ENCODE measurements at places on chromosomes 11 and 22.
A peak's percentile ranks its signal among the peaks of the same experiment; 100 is the strongest.

DNA sequence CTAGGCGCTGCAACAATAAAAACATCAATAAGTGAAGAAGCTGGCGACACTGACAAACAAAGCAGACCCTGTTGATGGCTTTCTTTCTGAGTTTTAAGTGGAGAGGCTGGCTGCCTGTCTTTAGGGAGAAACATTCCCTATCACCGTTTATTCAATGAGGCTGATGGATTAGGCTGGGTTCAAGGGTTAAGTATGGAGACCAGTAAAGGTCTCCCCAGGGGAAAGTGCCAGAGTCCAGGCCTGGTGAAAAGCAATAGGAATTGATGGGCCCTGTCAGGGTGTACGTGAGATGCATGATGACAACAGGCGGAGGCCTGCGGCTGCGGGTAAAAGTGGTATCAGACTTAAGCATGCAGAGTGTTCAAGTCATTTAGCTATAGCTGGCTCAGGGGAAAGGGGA lies 102.6 kb downstream of the ALX4 start:
- no peak for DNase-seq

- no peak for DNase-seq
Observed at GRCh38 chr11:17979770-17980371, 33.0 kb downstream of the SERGEF start.

DNA sequence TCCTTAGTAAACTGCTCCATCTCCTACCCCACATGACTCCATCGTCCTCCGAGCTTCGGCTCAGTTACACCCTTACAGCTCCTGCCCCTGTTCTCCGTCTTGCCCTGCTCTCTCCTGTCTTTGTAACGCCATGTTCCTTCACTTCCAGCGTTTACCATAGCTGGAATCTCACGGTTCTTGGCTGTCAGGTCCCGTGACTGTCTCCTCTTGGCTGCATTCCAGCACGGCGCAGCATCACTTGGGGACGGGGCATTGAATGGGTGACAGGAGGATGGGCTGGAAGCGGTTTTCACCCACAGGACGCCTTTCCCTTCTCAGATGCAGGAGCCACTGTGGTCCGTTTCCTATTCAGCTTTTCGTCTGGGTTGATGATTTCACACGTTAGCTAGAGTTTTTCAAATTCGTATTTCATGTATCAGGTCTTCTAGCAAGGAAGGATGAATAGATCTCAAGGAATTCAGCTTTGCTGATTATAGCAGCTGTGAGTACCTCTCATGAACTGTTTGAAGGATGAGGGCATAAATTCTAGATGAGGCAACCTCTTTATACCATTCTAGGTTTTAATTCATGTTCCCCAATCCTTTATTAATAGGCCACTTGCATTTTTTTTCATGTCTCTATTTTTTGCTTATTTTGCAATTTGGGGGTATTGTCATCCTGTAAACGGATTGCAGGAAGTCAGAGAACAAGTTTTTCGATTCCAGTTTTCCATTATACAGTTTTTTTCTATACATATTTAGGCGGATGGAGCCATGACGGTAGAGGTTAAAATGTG lies 29.1 kb downstream of the ZBED4 start:
- no peak for DNase-seq

DNA sequence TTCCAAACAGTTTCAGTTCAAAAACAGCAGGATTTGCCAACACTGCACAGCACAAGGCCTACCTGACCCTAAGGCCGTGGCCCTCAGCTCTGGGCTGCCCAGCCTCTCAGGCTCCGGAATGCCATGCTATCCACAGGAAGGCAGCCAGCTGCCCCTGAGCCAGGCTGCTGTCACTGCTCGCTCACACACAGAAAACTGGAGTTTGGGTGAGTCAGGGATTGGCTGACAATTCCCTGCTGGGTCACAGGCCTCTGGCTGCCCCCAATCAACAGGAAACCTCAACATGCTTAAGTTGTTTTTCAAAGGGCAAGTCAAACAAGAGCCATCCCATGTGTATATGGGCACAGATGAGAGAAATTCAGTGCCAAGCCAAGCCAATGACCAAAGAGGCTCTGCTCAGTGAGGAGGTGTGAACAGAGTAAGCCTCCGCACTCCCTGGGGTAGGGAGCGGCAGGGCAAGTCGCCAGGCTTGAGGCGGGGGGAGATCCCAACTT lies 50.2 kb downstream of the RPL27A start:
- DNase-seq, result no peak

GRCh38 chr11:116136987-116137674 lies 632.9 kb upstream of the CADM1 start:
- no peak for DNase-seq

DNA sequence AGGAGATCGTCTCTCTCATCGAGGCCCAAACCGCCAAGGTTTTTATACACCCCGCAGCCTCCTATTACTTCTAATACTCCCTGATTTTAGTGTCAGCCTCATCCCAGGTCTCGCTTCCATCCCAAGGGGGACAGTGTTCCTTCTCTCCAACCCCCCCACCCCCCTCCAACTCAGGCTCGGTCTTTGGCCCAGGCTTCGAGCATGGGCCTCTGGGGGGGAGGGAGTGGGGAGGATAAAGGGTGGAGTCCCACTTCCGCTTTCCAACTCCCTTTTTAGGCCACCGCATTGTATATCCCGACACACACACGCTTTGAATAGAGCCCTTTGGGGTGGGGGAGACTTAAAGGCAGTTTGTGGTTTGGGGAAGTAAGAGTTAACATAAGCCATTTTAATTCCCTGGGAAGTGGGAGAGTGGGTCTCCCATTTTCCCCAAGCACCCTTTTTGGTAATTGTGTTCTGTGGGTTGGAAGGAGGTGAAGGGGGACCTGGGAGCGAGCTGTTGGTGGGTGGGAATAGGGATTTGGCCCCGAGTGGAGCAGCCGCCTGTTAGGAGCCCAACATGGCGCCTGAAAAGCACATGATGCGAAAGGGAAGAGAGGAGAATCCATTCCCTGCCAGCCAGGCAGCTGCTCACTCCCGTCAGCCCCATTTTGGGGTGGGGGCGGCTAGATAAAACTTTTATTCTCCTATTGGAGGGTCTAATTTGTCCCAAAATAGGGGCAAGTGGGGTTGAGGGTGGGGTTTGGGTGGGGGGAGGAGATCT lies 844 bp downstream of the PCF11 start:
- DNase-seq, result peak; percentile 40

DNA sequence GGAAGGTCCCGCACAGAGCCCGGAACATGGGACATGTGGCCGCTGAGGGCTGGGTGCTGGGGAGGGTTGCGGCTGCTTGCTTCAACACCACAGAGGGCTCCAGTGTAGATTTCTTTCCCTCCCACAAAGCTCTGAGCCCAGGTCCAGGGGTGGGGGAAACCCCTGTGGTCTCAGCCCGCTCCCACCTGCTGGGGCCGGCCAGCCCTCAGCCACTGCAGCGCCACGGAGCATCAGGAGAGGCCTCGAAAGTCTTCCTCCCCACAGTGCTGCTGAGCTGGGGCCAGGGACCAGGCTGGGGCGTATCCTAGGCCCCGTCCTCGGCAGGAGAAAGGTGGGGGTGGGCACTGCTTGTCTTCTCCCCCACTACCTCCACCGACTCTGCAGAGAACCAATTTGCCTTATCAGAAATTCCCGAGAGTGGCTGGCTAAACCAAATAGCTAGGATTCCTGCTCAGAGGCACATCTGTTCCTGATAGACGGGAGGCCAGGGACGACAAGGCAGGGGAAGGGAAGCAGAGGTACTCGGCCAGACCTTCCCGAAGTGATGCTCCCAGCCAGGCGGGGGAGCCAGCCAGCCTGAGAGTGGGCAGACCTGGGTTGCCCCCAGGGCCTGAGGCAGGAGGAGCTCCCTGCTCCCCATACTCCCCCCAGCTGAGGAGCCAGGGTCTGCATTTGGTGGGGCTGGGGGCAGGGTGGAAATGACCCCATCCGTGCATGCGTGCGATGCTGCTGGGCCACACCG lies 18.7 kb downstream of the IGF2 start:
- DNase-seq, result no peak

GRCh38 chr11:27976262-27976661 lies 131.7 kb downstream of the KIF18A start:
- no peak for DNase-seq

DNA sequence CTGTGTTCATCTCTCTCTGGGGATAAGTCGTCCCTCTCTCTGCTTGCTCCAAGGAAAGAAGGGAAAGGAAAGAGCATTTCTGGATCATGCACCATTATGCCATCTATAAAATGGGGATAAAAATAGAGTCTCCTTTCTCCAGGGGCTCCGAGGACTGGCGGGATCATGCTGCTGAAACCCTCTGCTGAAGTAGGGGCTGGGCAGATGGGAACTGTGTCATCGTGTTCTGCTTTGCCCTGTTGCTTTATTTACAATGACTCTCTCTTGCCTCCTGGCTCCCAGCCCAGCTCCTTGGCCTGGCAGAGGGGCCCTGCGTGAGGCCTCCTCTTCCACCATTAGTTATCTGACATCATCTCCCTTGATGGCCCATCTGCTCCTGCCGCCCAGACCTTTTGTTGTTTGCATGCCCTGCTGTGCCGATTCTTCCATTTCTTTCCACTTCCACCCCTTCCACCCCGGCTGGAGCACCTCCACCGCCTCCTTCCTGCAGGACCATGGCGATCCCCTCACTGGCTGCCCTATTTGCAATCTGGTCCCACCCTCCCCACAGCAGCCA lies 200.9 kb downstream of the MYO18B start:
- no peak for DNase-seq

DNA sequence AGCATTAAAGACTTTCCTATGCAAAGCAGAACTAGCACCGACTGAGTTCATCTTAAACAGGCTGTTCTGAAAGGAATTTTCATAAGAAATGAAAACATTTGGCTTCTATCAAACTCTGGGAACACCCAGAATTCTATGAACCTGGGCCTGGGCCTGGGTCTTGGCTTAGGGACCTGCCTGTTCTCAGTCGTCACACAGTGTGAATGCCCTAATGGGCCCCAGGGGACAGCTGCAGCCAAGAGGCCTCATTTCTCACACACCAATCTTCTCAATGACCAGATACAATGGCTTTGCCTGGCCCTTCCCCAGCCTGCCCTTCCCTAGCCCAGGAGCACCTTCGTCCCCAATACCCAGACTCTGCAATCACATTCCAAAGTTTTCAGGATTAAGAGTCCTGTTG lies 234.9 kb upstream of the ARHGAP20 start:
- DNase-seq, result no peak

GRCh38 chr22:31118046-31118820 lies 4.5 kb upstream of the INPP5J start:
- DNase-seq, result no peak

DNA sequence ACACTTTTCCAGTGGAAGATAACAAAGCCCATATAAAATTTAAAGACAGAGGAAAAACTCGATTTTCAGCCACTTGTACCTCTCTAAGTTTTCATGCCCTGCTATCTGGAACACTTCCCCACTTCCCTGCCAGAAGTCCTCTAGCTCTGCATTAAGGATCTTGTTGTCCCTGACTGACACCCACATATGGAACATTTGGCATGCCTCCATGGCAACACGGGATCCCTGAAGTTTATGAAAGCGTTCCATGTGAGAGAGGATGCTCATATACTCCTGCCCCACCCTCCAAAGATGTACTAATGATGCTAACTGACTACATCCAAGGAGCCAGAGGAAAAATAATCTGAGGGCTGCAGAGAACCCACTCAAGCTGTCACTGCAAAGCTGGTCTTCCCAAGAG lies 8.8 kb upstream of the C11orf91 start:
- no peak for DNase-seq

DNA sequence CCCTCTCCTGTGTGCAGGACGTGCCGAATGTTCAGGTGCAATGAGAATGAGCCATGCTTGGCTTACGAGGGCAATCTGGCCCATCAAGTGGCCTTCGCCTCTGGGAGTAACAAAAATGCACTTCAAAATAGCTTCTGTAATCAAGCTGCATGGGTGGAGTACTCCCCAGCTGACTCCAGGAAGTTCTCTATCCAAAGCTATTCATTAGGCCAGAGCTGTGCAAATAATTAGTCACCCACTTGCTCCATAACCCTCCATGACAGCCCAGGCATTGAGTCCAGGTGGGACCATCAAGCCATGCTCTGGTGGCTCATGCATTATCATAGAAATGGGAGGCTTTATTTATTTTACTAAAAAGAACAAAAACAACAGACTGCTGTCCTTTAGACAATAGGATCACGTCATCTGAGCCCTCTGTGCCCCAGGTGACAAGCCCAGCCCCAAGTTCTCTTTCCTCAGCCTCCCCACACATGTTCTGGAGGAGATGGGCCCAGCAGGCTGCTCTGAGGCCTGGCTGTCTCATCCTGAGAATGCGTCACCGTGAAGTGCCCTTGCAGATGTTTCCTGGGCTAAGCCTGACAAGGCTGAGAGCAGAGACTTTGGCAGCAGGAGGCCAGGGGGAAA lies 244.7 kb downstream of the ETS1 start:
- DNase-seq, result peak; percentile 48

DNA sequence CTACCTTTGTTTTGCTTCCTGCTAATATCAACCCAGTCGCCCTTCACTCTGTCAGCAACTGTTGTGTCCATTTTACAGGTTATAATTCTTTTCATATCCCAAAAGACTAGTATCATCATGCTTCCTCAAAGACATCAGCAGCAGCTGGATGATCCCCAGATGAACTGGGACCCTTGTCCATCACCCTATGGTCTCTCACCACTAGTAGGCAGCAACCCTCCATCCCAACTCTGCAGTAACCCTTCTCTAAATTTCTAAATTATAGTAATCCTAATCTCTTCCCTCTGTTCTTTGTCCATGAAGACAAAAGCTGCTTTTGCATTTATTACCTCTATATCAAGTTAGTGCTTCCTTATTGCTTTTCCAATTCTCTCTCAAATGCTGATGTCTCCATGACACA lies 1025.8 kb downstream of the FAM181B start:
- DNase-seq, result no peak

DNA sequence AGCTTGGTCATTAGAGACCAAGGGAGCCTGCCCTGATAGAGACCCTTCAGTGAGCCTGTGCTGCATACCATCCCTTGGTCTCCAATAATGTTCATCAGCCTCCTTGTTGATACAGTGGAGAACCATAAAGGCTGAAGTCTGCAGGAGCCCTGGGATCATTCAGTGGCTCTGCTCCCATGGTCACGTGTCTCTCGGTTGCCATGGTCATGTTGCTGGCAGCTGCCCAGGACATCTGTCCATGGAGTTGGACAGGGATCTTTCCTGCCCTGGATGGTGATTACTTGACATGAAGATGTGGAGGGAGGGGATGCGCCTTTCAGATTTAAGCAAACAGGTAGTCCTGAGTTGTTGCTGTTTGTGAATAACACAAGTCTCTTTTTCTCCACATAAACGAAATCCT lies 38.2 kb downstream of the CYB5R2 start:
- no peak for DNase-seq

- DNase-seq, result no peak
Observed at GRCh38 chr22:35873426-35873825, 155.2 kb downstream of the RBFOX2 start.
